Aorta (tissue), 5 donors: ENCODE measurements at places on chromosomes 7 and 10. TPM values are rescaled to one million over a fixed set of nuclear protein-coding genes. Genes with fewer than 3 reads are reported as not detected.

- no peak for DNase-seq
These were observed 2.8 kb upstream of the ABRAXAS2 start for GRCh38 chr10:124798781-124799180.

DNA sequence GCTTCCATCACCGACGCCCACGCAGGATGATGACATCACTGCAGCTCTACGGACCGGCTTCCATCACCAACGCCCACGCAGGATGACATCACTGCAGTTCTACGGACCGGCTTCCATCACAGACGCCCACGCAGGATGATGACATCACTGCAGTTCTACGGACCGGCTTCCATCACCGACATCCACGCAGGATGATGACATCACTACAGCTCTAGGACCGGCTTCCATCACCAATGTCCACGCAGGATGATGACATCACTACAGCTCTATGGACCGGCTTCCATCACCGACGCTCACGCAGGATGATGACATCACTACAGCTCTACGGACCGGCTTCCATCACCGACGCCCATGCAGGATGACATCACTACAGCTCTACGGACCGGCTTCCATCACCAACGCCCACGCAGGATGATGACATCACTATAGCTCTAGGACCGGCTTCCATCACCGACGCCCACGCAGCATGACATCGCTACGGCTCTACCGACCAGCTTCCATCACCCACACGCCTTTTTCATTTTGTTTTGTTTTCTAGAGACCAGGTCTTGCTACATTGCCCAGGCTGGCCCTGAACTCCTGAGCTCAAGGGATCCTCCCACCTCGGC lies 29.5 kb downstream of the GPER1 start:
- no peak for DNase-seq

GRCh38 chr10:133438711-133439273 lies 14.4 kb upstream of the SPRN start:
- DNase-seq = no peak

GRCh38 chr7:54166419-54166818 lies 375.8 kb upstream of the VSTM2A start:
- DNase-seq = no peak

- DNase-seq = no peak
These were observed 2.3 kb upstream of the LDB1 start for GRCh38 chr10:102122450-102122849.

- no peak for DNase-seq
These were observed 21.5 kb upstream of the PPP3CB start for GRCh38 chr10:73517166-73517888.

DNA sequence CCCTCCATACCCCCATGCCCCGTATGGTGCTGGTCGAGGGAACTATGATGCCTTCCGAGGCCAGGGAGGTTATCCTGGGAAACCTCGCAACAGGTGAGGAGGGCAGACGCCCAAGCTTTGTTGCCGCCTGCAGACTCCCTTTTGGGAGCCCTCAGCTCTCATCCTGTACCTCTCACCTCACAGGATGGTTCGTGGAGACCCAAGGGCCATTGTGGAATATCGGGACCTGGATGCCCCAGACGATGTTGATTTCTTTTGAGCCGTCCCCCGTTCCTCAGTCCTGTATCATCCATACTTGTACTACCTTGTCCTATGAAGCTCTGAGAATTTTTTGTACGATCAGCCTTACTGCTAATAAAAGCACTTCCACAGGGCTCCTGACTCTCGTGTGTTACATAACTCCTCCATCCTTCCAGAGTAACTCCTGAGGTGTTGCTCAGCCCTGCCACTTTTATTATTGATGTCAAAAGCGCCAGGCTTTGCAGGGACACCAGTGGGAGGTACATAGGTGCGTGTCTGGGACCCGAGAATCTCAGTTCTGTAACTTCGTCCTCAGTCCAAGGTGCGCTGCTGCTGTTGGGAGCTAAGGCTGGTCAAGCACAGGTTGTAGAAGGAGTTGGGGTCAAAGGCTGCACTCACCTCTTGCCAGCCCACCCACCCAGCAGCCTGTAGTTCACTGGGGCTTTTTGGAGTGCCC lies 1.1 kb downstream of the UFSP1 start:
- no peak for DNase-seq

GRCh38 chr7:121510302-121510701 lies 114.2 kb upstream of the FAM3C start:
- no peak for DNase-seq

DNA sequence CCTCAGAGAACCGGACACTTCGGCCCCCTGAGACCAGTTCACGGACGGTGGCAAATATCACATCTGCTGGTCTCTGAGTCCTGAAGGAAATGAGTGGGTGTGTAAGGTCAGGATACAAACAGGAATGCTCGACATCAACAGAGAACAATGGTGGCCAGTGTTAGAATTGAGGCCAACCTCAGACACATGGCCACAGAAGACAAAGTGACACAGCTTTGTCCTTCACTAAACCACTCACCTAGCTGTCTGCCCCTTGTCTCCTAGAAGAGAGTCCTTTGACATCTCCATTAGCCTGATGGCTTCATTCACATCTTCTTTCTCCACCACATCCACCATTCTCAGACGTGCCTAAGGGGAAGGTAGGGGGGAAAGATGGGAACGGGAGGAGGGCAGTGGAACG lies 4.3 kb downstream of the COPS6 start:
- no peak for DNase-seq

DNA sequence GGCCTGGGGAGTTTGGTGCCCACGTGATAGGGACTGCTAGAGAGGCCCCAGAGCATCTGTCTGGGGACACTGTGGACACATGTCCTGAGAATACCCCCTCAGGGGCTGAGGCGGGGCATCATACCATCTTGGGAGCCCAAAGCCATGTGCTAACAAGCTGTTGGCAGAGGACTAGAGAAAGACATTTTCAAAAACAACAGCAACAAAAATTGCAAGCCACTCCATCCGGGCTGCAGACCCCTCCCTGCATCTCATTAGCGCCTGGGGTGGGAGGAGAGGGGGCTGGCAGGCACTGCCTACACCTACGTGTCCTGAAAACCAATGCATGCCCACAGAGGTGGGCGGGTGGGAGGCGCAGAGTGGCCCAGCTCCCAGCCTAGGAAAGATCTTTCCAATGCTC lies 507.4 kb upstream of the PODXL start:
- DNase-seq = no peak

GRCh38 chr10:98259606-98260315 lies 8.2 kb downstream of the LOXL4 start:
- DNase-seq = no peak

DNA sequence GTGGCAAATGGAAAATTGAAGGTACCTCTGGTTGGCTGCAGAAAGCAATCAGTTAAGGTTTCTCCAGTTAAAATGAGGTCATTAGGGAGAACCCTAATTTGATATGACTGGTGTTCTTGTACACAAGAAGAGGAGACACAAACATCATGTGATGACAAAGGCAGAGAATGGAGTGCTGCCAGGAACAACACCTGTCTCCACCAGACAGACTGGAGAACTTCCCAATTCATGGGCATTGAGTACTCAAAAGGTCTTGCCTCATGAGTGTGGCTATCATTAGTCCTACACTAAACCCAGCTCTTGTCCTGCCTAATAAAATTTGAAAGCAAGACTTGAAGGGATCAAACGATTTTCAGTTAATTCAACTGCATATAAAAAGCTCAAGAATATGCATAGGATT lies 152.6 kb downstream of the PTPN20 start:
- DNase-seq = no peak

ANKRD61 gene
- total RNA-seq = not detected

GIMAP5 gene
- total RNA-seq = 29.4 TPM

CCDC126 gene
- total RNA-seq = 10.8 TPM

CARD11 gene
- total RNA-seq = 1.8 TPM

ABCC2 gene
- total RNA-seq = 4.5 TPM

ZNF503 gene
- 32.1 TPM for total RNA-seq
